ENCODE measurements at places on chromosomes 1 and 21.

DNA sequence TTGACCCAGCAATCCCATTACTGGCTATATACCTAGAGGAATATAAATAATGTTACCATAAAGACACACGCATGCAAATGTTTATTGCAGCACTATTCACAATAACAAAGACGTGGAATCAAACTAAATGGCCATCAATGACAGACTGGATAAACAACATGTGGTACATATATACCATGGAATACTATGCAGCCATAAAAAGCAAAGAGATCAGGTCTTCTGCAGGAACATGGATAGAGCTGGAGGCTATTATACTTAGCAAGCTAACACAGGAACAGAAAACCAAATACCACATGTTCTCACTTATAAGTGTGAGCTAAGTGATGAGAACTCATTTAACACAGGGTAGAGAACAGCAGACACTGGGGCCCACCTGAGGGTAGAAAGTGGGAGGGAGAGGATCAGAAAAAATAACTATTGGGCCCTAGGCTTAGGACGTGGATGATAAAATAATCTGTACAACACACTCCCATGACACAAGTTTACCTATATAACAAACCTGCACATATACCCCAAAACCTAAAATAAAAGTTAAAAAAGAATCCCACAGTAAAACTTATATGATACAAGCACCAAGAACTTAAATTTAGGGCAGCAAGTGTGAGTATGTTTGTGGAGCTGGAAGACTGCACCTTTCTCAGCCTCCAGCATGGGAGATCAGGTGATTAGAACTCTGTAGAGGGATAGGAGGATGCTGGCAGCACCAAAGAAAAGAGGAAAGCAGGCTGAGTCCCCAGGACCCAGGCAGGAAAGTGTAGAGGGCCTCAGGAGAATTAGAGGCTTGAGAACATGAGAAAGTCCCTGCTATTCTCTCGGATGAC lies 320.8 kb upstream of the USP24 start:
- no peak for DNase-seq

GRCh38 chr1:201251411-201251810 lies 31.9 kb upstream of the PKP1 start:
- DNase-seq: no peak

- DNase-seq: no peak
These were observed 1.5 kb downstream of the PROX1 start for GRCh38 chr1:213989002-213989855.

DNA sequence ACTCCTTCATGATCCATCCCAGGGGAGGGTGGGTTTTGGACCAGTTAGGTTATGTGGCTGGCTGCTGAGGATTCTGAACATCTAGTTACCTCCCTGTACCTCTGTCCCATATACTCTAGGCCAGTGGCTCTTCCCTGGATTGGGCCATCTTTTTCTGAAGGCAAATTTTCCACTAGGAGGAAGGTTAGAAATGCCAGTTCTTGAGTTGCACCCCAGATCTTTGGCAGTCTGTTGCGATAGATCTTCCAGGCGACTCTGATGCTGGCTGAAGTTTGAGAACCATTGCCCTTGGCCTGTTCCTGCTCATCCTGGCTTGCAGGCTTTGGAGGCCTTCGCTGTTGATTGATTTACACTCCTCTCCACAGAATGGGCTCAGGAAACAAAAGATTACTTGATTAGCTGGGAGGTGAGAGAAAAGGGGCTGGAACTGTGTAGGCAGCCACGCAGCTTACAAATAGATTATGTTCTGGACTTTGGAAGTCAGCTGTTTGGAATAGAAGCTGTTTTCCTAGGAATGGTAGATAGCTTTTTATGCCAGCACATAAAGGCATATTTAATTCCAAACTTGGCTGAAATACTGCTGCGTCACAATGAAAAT lies 110.1 kb downstream of the MRPS6 start:
- DNase-seq: no peak

DNA sequence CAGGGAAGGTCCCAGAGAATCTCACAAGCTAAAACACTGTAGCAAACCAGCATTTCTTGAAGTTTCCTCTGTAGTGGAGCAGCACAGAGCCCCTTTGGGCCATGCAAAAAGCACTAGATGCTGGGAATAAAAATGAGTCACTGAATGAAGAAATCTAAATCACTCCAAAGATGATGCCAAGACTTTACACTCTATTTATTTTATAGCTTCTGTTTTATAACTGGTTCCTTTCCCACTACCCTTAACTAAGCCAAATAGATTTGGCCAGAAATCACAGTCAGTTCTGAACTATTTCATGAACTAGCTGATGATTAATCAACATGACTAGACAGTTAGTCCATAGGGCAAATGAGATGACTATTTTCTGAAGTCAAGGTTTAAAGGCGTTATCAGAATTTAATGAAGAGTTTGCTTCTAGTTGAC lies 89.5 kb downstream of the SCMH1 start:
- DNase-seq: no peak

- DNase-seq: no peak
These were observed 13.6 kb upstream of the SYT6 start for GRCh38 chr1:114167226-114167625.

DNA sequence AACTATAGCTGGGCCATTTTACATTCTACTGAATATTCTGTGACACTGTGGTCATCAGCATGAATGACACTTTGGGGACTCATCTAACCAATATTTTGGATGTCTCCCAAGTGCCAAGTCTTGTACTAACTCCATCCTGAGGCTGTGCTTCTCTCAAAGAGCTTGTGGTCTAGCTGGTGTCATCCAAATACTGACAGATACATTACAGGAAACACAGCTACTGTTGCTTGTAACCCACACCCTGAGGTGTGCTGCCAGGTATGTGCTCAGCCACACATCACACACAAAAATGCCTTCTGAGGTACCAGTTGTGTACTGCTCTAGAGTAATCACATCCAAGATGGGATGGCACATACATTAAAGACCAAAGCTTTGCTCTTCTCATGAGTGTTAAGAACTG lies 81.6 kb downstream of the ST6GALNAC5 start:
- DNase-seq: no peak

DNA sequence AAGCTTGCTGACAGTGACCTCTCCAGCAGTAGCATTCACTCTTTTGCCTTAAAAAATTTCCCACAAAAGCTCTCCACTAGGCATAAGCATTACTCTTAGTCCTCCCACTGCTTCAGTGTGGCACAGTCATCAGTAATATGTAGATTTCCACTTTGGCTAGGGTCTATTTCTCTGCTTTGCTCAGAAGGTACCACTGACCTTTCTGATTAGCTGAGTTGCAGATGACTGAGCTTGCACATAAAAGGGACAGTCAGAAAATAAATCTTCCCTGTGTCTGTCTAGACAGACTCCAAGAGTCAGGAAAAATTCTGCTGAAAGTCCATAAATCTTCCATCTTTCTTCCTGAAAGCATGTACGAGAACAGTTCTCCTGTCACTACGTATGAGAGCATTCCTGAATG lies 56.6 kb upstream of the APP start:
- DNase-seq: no peak

DNA sequence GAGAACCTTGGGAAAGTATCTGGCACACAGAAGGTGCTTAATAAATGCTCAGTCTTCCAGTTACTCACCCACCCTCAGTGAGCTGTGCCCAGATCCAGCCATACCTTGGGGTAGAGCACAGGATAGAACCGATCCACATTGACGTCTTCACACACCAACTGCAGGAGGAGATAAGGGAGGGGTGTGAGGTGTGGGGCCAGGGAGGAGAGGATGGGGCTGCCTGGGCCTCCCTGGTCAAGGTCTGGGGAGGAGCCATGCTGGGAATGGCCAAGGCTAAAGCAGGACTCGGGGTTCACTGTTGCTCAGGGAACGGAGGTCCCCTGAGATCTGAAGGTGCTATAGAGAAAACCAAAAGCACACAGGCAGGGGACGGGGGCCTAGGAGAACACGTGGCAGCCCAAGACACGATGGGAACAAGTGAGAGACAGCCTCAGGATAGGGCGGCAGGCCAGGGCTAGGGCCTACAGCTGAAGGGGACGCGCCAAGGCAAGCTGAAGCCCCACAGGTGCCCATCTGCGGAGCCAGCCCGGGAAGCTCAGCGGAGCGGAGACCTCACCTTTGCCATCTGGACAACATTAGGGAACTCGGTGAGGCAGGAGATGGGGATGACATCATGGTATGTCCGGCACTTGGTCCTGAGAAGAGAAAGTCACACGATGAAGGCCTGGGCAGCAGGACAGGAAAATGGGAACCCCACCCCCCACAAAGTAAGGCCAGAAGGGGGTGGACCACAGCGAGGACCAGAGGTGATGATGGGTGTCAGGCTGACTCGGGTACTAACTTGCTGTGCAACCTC lies 55.9 kb downstream of the RAP1GAP start:
- no peak for DNase-seq

DNA sequence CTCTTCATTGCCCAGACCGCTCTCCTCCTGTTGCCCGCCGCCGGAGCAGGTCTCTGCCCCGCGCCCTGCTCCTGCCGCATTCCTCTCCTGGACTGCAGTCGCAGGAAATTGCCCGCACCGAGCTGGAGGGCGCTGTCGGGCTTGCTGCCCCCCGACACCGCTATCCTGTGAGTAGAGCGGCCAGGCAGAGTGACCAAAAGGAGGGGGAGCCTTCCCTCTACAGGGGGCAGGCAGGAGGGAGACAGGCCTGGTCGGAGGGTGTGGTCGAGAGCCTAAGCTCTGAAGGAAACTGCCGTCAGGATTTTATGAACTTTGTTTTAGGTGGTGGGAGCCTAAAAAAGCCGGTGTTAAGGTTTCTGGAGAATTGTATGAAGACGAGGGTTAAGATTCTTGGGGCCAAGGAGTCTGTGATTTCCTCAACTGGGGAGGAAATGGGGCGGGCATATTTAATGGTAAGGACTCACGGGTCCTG lies 517 bp downstream of the LRIG2 start:
- no peak for DNase-seq

- no peak for DNase-seq
These were observed 44.6 kb downstream of the MAEL start for GRCh38 chr1:167033646-167034045.

DNA sequence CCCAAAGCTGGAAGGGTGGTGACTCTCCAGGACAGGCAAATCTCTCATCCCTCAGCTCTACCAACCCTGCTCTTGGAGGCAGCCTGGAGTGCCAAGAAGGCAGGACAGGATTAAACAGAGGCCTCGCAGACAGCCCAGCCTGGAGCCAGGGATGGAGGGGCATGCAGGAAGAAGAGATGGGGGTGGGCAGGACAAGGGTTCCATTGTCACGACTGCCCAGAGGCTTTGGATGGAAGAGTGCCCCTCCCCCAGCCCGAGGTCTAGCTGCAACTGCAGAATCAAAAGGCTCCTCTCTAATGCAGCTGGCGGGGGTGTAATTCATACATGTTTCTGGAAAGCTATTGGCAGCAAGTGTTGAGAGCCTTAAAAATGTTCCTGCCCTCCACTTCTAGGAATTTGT lies 8.8 kb downstream of the RAB7B start:
- no peak for DNase-seq

- DNase-seq: no peak
These were observed 654.6 kb downstream of the ADGRL2 start for GRCh38 chr1:82455342-82455741.

DNA sequence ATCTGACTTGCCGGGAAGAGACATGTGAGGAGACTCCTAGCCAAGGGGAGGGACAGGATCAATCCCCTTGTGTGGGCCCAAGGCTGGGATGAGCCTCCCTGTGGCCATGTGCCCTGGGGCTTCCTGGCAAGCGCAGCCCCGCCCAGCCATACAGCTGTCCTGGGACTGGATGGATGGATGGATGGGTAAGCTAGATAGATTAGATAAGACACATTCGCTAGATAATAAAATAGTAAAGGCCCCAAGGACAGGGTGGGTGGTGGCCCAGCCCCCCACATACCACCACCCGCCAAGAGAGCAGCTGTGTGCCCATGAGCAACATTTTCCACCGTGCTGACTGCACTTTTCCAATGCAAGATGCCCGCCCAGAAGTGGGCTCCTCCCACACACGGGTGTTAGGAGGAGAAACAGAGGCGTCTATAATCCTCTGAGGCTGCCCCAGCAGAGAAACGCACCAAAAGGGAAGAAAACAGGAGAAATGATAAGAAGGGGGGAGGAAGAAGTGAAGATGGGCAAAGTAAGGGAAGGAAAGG lies 25.1 kb downstream of the ZBTB17 start:
- DNase-seq: peak; percentile 90

DNA sequence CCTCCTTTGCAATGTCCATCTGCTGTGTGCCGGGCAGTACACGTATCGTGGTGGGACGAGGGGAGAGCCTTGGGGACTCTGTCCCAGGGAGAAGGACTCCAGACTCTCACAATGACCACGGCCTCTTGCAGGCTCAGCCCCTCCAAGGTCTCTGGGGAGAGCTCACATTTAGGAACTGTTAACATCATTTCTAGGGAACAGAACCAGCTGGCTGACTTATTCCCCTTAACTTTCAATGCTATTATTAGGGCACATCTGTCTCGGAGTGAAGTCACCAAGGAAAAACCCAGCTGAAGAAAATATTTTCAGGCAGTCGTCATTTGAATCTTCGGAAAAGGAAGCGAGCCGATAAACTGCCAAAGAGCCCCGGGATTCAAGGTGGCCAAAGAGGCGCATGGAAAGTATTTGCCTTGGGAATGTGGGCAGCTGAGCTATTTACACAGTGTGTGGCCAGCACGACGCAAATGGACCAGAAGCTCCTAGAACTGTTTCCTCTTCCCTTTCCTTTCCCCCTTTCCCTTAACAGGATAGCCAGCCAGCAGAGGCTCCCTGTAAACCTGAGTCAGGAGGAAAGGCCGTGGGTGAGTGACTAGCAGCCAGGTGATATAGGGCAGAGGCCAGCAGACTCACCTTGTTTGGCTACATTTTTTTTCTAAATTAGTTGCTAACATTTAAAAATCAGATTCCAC lies 74.5 kb downstream of the ITPKB start:
- no peak for DNase-seq

DNA sequence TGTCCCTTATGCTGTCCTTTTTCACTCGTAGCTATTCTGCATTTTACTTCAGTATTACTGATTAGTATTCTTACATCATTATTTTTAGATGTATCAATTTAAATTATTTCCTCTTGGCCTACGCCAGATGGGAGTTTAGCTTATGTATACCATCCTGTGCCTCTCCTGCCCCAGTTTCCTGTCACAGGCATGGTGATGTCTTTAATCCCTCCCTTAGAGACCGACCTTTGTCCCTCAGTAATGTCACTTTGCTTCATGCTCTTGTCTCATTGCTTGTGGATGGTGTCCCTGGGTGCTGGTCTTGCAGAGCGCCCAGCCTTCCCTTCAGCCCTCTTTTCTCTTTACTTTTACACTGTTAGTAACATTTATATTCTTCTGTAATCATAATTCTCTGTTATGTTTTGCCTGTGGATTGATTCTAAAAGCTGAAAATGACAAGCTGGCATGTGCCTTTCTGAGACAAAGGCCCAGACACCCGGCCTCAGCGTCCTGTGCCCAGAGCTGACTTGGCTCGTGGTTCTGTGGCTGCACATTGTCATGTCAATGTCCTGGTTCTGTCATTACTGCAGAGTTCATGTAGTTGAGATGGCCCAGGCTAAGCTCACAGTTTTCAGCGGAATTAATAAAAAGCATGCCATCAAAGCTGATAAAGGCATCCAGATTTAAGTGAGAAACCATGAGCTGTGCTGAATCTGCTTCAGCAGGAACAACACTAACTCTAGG lies 100.7 kb downstream of the MTR start:
- no peak for DNase-seq

GRCh38 chr1:197865809-197866208 lies 36.6 kb upstream of the C1orf53 start:
- DNase-seq: no peak

GRCh38 chr1:59520827-59521418 lies 224.0 kb downstream of the FGGY start:
- no peak for DNase-seq

- DNase-seq: no peak
These were observed 90.1 kb upstream of the DIRAS3 start for GRCh38 chr1:68140536-68140935.

GRCh38 chr1:55402671-55403464 lies 187.7 kb upstream of the USP24 start:
- no peak for DNase-seq
